Effector CD4-positive, alpha-beta T cell (primary cell): ENCODE measurements at places on chromosomes 6 and 20.
A peak's percentile ranks its signal among the peaks of the same experiment; 100 is the strongest.

DNA sequence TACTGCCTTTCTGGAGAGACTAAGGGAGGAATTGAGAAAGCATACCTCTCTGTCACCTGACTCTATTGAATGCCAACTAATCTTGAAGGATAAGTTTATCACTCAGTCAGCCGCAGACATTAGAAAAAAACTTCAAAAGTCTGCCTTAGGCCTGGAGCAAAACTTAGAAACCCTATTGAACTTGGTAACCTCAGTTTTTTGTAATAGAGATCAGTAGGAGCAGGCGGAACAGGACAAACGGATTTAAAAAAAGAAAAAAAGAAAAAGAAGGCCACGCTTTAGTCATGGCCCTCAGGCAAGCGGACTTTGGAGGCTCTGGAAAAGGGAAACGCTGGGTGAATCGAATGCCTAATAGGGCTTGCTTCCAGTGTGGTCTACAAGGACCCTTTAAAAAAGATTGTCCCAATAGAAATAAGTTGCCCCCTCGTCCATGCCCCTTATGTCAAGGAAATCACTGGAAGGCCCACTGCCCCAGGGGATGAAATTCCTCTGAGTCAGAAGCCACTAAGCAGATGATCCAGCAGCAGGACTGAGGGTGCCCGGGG is 43.1 kb upstream of the RNF182 start:
- DNase-seq: no peak

GRCh38 chr6:36226438-36227047 is 30.0 kb downstream of the BRPF3 start:
- no peak for DNase-seq

- no peak for DNase-seq
Observed at GRCh38 chr6:51633424-51633823, 454.0 kb downstream of the PKHD1 start.

GRCh38 chr20:42739683-42740082 is 450.0 kb downstream of the PTPRT start:
- no peak for DNase-seq

- no peak for DNase-seq
Observed at GRCh38 chr20:1870792-1871550, 24.2 kb upstream of the SIRPA start.

DNA sequence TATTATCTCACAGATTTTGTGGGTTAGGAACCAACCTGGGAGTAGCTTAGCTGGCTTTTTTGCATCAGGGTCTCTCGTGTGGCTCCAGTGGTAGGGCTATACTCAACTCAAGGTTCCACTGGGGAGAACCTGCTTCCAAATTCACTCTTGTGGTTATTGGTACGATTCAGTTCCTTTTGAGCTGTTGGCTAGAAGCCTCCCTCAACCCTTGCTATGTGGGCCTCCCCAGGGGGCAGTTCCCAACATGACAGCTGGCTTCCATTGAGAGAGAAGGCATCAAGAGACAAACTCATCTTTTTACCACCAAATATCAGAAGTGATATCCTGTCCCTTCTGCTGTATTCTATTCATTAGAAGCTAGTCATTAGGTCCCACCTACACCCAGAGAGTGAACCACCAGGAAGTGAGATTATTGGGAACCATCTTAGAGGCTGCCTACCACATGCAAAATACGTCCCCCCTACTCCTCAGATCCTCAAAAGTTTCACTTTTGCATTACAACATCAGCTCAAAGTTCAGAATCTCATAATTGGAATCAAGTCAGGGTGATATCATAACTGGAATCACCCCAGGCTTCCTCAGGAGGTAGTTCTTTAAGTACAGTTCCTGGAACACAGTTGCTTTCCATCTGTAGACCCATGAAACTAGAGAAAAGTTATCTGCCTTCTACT is 30.9 kb downstream of the MKKS start:
- DNase-seq: no peak

- DNase-seq: no peak
Observed at GRCh38 chr20:18615020-18615650, 27.3 kb downstream of the DTD1 start.

- no peak for DNase-seq
Observed at GRCh38 chr6:121868206-121868605, 432.8 kb downstream of the GJA1 start.

DNA sequence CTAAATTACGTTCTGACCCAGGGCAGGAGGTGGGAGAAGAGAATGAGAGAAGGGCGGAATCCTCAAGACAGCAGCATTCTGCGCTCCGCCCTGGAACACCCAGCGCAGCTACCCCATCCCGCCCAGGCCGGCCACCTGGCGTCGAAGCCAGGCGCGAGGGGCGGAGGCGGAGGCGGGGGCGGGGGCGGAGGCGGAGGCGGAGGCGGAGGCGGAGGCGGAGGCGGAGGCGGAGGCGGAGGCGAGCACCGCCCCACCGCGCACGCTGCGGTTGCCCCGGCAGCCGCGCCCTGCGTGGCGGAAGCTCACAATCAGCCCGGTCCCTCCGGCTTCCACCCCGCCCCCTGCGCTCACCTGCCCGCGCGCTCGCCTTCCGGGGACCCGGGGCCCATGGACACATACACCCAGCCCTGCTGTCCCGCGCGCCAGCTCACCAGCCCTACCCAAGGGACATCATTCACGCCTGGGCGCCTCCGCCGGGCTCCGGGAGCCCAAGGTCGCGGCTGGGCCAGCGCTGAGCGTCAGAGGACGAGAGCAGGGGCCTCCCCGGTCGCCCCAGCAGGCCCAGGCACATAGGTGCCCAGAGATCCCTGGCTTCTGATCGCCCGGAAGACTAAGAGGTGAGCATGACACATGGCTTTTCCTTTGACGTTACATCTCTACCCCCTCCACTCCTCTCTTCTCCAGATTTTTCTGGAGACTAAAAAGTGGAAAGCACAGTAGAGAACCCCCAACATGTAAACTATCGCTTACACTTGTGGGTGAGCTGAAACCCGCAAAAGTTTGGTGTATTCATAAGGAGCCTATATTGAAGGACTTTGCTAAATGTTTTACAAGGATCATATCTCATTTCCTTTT is at the start of gene ANKEF1:
TSS of gene ANKEF1 (plus strand) at position 271 of the 855 bp plus-strand sequence. CDS start 3,315 bp downstream, outside the sequence.
- peak; percentile 71 for DNase-seq

GRCh38 chr6:158947284-158947683 is 52.7 kb downstream of the RSPH3 start:
- no peak for DNase-seq

GRCh38 chr6:80145921-80146320 is 39.5 kb downstream of the BCKDHB start:
- no peak for DNase-seq

DNA sequence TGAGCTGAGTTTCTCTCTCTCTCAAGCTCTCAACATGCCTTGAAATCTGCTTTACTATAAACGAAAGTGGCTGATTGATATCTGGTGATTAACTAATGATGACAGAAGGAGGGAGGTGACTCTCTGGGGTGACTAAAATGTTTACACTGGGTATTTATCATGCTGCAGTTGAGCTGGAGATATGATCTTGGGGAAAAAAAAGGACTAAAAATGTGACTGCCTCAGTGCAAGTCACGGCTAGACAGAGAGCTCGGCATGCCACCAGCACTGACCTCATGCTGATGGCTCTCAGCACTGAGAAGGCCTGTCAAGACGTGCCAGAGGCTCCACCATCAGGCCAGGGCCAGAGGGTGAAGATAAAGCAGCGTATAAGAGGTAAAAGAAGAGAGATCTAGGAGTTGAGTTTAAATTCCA is 103.1 kb upstream of the SPACA1 start:
- DNase-seq: no peak

DNA sequence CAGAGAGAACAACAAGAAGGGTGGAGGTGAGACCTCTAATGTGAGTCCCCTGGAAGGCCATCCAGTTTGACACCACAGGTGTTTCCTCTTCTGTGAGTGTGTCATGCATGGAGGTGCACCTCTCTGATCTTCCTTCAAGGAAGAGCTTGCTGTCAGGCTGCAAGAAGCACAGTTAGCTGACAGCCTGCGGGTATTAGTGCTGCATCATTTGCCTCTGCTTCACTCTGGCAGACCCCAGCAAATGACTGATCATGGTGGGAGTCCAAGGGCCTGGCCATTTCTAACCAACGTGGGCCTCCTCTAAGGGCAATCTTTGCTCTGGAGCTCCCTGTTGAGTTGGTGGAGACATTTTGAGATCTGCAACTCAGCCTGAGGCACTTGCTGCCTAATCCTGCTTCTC is 206.3 kb downstream of the EPHA7 start:
- DNase-seq: no peak

DNA sequence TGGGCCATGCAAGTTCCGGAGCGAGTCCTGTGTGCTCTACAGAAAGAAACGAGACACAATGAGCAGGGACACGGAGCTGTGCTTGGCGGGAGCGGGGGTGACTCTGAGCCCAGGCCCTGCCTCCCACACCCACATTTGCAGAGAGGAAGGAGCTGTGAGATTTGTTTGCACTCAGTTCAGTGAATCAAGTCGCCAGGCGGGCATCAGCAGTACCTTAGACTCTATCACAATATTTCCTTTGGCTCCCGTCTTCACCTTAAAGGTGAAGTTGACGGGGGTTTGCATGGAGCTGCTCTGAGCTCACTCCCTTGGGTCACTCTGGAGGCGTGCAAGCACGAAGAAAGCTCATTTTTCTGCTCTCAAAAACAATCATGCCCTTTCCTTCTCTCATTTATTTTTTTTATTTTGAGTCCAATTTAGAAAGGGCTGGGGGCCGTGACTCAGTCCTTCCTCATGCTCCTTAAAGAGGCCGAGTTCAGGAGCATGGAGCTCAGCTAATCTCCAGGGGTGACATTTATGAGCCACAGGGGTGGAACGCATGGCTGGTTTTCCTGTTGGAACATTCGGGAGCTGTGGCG is 188.2 kb downstream of the NFATC2 start:
- DNase-seq: no peak

DNA sequence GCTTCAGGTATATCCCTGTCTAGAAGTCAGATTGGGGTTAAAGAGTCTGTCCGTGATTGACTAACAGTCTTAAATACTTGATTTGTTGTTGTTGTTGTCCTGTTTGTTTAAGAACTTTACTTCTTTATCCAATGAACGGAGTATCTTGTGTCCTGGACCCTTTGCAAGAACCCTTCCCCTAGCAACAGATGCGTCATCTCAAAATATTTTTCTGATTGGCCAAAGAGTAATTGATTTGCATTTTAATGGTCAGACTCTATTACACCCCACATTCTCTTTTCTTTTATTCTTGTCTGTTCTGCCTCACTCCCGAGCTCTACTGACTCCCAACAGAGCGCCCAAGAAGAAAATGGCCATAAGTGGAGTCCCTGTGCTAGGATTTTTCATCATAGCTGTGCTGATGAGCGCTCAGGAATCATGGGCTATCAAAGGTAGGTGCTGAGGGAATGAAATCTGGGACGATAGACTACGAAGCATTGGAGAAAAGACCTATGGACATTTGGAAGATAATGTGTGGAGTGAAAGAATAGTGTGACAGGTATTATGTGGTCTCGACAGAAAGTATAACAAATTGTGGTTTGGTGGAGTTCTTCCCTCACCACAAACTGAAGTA is at the start of gene HLA-DRA:
TSS of gene HLA-DRA (plus strand) at position 286 of the 613 bp plus-strand sequence. CDS start at position 350, 64 bp downstream.
- DNase-seq: peak; percentile 19

GRCh38 chr20:51563486-51564332 is 21.2 kb upstream of the NFATC2 start:
- no peak for DNase-seq

DNA sequence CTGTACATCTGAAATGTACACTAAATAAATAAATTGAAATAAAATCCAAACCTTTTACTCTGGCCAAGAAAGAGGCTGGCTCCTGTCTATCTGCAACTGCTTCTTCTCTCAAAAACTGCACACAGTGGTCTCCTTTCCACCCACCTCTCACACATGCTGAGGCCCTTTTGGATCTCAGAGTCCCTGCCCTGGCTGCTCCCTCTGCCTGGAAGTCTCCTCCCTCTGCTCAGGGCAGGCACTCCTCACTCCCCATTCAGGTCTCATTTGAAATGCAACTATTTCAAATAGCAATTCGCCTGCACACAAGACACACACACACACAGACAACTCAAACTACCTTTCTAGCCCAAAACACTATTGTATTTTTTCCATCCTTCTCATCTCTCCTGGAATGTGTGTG is 348.8 kb downstream of the PKHD1 start:
- DNase-seq: no peak

DNA sequence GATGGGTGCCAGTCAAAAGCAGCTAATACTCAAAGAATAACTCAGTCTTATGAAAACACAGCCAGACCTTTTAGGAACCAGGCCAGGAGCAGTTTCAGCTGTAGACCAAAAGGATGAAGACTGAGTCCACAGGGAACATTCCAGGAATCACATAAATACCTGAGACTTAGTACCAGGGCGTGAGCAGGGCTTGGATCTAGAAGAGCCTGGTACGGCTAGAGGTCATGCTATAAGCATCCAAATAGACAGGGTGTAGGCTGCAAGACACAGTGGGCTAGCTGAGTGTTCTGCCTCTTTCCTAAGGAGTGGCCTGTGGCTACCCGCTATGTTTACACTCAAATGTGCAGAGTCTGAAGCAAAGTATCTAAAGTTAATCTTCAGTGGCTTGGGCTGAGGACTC is 29.5 kb upstream of the LRRC1 start:
- no peak for DNase-seq

- DNase-seq: no peak
Observed at GRCh38 chr6:110882274-110882619, 7.7 kb downstream of the AMD1 start.

GRCh38 chr6:26600759-26601158 is 4.0 kb downstream of the ABT1 start:
- no peak for DNase-seq
